ENCODE measurements at places on chromosomes 2 and 18.

DNA sequence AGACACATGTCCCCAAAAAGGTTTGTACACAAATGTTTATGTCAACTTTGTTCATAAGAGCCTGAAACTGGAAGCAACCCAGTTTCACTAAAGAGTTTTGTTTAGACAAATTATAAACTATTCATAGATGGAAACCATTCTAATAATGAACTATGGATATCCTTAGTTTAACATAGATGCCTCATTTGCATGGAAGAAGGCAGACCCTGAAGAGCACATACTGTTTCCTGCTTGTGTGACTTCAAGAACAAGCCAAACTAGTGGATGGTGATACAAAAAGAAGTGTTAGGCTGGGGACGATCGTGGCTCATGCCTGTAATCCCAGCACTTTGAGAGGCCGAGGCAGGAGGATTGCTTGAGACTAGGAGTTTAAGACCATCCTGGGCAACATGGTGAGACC is 48.1 kb downstream of the ACOXL start:
- DNase-seq, result no peak

GRCh38 chr2:12733846-12734245 is 17.1 kb downstream of the TRIB2 start:
- no peak for DNase-seq

- DNase-seq, result no peak
Observed at GRCh38 chr2:62415019-62415431, 91.0 kb downstream of the TMEM17 start.

DNA sequence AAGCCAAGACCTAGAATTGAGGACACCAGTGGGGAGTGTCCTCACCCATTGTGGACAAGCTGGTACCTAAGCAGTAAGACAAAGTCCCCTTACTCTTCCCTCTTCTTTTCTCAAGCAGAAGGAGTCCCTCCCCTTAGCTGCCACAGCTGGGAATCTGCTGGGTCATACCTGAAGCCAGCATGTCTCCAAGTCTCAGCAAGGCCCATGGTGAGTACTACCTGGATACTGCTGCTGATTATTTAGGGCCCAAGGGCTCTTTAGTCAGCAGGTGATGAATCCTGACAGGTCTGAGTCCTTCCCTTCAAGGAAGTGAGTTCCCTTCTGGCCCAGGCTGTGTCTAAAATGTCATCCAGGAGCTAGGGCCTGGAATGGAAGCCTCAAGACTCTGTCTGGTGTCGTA is 198.6 kb upstream of the STK17B start:
- no peak for DNase-seq

DNA sequence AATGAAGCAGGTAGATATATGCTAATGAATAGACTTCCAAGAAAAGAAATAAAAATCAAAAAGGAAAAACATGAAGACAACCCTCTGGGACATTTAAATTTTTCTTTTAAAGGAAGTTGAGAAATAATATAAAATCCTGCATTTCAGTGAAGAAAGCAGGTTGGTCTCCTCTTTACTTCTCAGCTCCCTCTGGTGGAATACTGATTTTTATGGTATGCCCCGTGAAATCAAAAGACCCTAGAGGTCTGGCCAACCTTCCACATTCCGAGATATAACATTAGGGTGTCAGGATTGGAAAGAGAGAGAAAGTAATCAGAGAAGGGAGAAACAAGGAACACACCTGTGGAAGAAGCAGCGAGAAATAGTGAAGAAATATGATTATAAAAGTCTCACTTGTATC is 72.7 kb downstream of the DNER start:
- no peak for DNase-seq

GRCh38 chr2:221994926-221995325 is 303.9 kb downstream of the PAX3 start:
- no peak for DNase-seq

DNA sequence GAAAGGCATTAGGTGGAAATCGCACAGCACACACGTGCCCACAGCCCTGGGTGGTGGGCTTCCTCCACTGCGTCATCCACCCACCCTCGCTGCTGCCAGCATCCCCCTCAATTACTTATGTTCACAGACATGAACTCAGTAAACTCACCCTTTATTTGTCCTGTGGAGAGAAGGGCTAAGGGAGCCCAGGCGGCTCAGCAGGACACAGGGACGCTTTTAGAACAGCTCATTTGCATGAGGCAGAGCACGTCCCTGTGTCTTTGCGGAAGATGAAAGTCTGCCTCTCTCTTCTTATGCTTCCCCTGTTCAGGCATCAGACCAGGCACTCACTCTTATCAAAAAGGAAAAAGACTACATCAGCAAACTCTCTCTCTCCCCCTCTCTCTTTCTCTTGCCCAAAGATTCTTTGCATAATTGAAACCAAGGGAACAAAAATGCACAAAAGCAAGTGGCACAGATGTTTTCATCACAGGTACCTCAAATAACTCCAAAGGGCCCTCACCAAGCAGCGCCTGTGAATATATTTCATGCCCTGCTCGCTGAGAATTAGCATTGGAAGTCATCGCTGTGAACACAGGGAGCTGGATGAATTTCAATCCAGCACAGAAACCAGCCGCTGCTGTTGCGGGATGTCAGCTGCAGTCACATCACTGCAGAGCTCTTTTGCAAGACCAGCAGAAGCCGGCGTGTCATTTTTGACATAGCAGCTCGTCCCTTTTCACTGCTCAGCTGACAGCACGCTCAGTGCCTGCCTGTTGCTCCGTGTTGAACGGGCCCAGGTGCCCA is 376.3 kb upstream of the MYT1L start:
- DNase-seq, result no peak

GRCh38 chr2:149427387-149427786 is 97.0 kb downstream of the LYPD6 start:
- no peak for DNase-seq

- no peak for DNase-seq
Observed at GRCh38 chr2:237536617-237537016, 29.8 kb upstream of the PRLH start.

DNA sequence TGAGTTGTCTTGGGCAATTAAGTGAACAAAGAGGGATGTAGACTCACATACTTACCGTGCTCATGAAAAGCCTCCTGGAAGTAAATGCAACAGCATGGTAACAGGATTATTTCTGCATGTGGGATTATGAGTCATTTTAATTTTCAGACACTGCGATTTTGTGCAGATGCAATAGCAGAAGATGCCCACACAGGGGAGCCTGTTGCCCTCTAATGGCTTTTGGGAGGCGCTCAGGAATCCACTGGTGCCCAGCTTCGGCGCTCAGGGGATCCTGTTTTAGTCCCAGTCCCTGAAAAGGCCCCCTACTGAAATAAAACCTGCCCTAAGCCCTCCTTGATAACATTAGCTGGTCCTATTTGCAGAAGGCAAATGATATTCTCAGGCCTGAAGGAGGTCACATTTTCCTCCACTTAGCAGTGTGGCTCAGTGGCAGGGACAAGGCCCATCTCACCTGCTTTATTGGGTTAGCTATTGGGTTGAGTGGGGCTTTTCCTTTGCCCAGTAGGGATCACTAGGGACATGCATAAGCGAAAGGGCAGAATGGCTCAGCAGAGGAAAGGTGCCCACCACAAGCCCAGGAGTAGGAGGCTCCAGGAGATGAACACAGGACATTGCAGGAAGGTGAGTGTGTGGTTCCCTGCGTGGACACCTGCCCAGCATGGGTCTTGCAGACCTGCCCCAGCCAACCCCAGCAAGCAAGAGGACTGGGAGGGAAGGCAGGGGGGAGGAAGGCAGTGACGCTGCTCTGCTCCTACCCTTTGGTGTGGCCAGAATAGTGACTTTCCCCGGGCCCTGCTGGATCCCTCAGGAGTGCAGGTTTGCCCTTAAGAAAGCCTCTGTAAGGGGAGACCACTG is 26.5 kb upstream of the KCNS3 start:
- no peak for DNase-seq

DNA sequence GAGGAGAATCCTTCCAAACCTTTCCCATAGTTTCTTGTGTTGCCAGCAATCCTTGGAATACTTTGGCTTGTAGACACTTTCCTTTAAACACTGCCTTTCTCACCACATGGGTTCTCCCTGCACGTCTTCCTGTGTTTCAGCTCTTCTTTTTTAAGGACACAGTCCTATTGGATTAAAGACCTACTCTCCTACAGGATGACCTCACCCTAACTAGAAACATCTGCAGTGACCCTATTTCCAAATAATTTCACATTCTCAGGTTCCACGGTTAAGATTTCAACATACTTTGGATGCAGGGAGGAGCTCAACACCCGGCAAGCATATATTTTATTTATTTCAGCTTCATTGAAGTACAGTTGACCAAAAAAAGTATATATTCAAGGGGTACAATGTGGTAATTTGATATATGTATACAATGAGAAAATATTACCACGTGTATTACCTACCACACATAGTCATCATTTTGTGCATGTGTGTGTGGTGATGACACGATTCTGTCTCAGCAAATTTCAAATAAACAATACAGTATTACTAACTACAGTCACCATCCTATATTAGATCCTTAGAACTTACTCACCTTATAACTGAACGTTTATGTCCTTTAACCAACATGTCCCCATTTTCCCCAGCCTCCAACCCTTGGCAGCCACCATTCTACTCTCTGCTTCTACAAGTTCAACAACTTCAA is 745.0 kb downstream of the CBLN2 start:
- no peak for DNase-seq

Measured in stimulated activated CD8-positive, alpha-beta memory T cell treated with anti-CD3 and anti-CD28 coated beads, Interleukin-15, amount 100 ng/mL, for 24 hours (primary cell).